Osteocyte (in vitro differentiated cells): ENCODE measurements at places on chromosomes 3 and 15. TPM values are rescaled to one million over a fixed set of nuclear protein-coding genes. Genes with fewer than 3 reads are reported as not detected.

- no peak for DNase-seq
Observed at GRCh38 chr3:58742239-58742638, 75.7 kb upstream of the FAM3D start.

GRCh38 chr3:87041191-87041590 is 50.2 kb upstream of the VGLL3 start:
- DNase-seq, result no peak

GRCh38 chr3:197369545-197369944 is 71.1 kb upstream of the DLG1 start:
- DNase-seq, result no peak

DNA sequence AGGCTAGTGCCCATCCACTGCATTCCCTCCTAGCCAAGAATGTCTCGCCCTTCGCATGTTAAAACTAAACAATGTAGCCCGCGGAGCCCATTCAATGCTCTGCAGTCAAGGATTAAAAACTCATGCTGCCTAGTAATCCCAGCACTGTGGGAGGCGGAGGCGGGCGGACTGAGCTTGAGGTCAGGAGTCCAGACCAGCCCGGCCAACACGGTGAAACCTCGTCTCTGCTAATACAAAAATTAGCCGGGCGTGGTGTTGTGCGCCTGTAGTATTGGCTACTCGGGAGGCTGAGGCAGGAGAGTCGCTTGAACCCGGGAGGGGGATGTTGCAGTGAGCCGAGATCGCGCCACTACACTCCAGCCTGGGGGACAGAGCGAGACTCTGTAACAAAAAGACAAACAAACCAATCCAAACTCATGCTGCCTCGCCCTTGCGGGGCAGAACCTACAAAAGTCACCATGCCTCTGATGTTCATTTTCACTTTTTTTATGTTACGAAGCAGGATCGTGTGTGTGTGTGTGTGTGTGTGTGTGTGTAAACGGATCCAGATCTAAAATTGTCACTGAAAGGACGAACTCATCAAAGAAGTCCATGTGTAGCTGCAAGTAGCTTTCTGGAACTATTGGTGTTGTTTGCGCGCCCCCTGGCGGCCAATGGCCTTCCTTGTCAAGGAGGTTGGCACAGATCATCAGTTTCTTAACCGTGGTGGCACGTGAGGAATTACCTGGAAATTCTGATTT is 54.8 kb upstream of the SPESP1 start:
- peak; percentile 96 for DNase-seq

GRCh38 chr15:55319537-55320237 is 665 bp downstream of the PIGB start:
- DNase-seq, result no peak

- DNase-seq, result no peak
Observed at GRCh38 chr3:114384558-114384903, 90.7 kb downstream of the TIGIT start.

DNA sequence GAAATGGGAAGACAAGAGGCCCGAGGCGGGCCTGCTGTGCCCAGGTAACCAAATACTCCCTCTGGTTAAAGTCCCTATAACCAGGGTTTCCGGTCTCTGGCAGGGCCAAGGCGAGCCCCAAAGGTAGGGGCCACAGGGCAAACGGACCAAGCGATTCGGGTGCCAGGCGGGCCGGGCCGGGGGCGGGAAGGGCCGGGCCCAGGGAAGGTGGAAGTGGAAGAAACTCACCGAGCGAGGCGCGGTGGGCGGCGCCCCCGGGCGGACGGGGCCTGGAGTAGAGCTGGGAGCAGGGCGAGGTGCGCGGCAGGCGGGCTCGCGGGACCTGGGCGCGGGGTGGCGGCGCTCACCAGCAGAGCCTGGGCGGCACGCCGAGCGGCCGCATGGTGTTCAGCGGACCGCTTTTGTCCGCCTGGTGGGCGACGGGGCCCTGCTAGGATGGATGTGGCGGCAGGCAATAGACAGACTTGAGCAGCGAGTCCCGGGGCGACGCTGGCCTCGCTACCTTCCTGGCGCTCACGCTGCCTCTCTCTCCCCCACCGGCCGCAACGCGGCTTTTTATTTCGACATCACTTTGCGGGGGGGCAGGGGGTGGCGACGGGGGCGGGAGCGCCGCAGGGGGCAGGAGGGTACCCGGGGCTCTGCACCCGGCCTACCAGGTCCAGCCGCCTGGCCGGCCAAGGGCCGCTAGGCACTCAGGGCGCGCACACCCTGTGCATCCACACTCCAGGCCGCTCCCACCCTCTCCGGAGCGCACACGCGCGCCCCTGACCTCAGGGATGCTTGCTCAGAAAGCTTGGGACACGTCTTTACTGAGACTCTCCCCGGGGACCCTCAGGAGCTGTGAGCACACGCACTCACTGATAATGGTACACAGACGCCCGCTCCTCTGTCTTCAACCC is at the start of gene GATA2:
Gene GATA2 (minus strand): TSS at position 531 of the 899 bp plus-strand sequence. CDS start 6,170 bp downstream, outside the sequence.
- DNase-seq, result peak; percentile 69

- no peak for DNase-seq
Observed at GRCh38 chr3:151675858-151676615, 57.7 kb upstream of the AADACL2 start.

DNA sequence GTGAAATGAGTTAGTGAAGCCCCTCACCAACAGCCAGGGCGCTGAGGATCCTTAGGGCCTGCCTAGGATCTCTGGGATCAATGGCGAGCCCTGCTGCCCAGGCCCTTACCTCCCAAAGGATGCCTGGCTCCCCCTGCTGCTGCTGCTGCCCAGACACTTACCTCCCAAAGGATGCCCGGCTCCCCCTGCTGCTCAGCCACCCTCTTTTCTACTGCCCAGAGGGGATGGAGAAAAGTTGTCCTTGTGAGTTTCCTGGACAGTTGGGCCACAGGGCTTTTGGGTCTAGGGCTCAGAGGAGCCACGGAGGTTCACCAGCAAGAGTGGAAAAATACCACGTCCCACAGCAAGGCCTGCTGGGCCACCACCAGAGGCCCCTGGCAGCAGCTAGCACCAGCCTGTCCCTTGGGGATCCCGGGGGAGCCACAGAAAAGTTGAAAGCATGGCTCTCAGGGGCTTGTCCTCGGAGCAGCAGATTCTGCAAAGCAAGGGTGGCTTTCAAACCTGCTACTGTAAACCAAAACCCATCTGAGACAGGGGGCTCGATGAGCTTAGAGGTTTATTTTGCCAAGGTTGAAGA is 59.4 kb downstream of the SLC6A6 start:
- DNase-seq, result no peak

DNA sequence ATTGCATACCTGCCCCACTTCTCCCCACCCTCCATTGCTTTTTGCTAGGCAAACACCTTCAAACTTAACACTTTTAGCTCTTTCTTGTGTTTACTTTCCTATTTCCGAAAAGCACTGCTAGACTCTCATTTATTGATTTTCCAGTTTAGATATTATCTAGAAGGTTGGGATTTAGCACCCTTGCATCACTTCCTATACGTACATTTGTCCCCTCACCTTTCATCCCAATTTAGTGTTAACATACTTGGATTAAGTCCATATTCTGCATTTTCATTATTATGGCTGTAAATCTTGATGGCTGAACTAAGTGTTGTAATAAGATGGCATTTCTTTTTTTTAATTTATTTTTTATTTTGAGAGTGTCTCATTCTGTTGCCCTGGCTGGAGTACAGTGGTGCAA is 39.5 kb downstream of the GOLGA6L10 start:
- no peak for DNase-seq

DNA sequence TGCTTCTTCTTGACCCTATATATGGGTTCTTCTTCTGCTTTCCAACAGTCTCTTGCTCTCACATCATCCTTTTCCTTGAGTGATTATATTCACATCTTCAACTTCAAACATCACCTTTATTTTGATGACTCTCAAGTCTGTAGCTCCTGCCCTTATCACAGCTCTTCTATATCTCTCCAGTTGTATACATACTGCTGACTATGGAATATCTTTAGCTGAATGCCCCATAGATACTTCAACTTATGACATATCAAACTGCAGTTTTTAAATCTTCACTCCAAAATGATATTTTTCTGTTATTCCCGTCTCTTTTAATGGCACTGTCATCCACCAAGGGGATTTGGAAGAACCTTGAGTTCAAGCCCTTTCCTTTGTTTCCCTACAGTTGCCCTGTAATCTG is 139.1 kb downstream of the ZBTB20 start:
- DNase-seq, result no peak

DNA sequence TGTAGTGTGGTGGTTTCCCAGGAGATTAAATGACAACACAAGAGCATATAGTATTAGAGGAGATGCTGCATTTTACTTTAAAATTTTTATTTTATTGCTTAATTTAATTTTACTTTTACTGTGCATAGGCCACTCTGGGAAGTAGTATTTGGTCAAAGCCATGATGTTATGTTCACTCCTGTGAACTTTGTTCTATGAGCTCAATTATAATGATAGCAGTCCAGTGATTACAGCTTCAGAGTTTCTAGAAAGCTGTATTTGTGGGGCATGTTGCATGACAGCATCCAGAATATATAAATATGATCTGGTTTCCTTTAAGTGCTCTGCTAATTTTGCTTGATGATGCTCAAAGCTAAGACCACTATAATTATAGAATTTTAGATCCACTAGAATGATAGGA is 338.6 kb downstream of the NSUN3 start:
- DNase-seq, result no peak

- DNase-seq, result no peak
Observed at GRCh38 chr15:55037071-55037470, 159.7 kb downstream of the RSL24D1 start.

DNA sequence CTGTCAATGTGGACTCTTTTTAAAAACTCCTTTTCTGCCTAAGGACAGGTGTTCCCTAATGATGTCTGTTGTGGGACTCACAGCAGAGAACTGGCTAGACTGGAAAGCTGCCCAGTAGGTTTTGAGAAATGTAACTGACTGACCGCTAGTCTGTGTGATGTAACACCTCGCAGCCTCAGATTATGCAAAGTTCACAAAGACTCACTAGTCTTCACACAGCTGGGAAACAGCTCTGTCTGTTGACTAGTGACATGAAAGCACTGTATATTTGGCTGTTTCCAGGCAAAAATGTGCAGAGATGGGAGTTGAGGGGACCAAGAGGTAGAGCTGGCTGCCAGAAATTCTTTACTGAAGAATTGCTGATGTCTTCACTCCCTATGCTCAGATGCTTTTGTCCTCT is 10.3 kb downstream of the PDZRN3 start:
- DNase-seq, result no peak

- no peak for DNase-seq
Observed at GRCh38 chr15:29040370-29040751, 154.6 kb downstream of the APBA2 start.

GRCh38 chr15:37103163-37103435 is 2.8 kb upstream of the MEIS2 start:
- DNase-seq, result no peak

- no peak for DNase-seq
Observed at GRCh38 chr15:69976366-69976994, 121.2 kb downstream of the TLE3 start.

DNA sequence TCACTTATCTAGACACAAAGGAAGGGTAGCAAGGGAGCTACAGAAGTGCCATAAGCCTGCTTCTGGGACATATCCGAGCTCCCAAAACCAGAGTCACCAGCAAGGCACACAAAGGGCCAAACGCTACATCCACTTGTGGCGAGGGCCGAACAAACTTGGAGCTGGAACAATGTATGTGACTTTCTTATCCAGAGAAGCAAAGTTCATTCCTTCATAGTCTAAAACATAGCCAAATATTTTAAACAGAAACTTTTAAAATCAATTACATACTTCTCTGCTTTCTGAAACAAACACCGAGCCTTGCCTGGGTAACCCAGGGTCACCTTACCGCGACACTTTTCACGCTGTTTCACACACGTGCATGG is 15.9 kb downstream of the ZXDC start:
- DNase-seq, result no peak

- no peak for DNase-seq
Observed at GRCh38 chr15:69573815-69574475, 121.3 kb downstream of the RPLP1 start.

GRCh38 chr15:66921319-66921915 is 144.0 kb upstream of the SMAD3 start:
- no peak for DNase-seq

DNA sequence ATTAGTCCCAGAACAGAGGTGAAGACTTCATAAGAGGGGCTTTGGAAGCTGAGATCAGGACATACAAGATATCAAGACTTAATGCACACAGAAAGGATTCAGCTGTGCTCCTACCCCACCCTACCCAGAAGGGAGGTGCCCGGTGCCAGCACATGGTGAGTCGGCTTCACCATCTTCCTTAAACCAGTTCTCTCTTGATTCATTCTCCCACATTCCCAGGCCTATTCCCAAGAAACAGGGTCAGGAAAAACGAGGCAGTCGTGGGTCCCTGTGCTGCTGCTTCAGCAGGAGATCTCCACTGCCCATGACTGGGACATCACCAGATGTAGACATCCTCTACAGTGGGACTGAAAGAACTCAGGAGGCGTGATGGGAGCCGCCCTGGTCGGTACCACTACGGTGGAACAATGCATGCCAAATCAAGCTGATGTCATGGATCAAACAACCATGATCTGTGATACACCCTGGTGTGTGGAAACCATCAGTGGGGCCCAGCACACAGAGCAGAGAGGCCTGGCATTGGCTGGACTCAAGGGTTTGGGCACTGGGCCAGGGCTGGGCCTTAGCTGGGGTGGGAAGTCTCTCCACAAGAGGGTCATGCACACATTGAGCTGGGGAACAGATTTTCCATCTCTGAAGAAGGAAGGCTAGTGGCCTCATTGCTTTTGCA is 41.9 kb downstream of the CCDC12 start:
- DNase-seq, result no peak

DNA sequence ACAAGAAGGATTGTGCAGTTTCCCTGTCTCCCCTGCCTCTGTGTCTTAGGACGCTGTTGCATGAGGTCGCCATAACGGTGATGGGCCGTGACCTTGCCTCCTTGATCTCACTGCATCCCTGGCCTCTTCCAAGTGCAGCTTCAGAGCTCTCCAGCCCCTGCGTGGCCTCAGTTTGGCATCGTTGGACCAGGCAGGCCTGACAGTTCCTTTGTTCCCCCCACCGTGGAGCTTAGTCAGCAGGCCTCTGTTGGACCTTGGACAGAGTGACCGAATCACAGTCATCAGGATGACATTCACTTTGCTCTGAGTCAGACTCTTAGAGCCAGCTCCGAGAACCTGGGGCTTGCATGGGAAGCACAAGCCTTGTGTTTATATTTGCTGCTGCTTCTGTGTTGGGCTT is 139.4 kb downstream of the OPA1 start:
- DNase-seq, result peak; percentile 79

DNA sequence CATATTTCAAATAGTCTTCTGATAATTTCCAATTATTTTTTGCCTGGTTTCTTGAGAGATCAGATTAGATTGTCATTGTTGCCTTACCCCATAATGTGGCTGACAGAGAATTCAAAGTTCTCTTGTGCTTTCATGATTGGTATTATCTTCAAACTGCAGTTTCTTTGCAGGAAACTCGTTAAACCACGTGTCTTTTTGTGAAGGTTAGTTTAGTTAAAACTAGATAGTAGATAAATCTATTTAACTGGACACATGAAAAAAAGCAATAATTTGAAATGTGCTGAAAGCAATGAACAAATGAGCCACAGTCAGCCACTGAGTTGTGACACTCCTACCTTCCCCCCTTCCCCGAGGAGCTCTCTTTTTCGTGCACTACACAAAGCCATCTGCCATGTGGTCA is 327.5 kb upstream of the UMPS start:
- no peak for DNase-seq

SLC22A14 gene
- total RNA-seq, result 0.30 and 0.47 TPM in 2 replicates

CCDC50 gene
- total RNA-seq, result 75.5 and 86.7 TPM in 2 replicates

TRH gene
- total RNA-seq, result not detected in 2 replicates

CYP1A2 gene
- not detected in 2 replicates for total RNA-seq

C3orf62 gene
- 8.4 and 9.4 TPM in 2 replicates for total RNA-seq

DLEC1 gene
- total RNA-seq, result 0.24 and 0.62 TPM in 2 replicates

COL6A6 gene
- total RNA-seq, result not detected in 2 replicates

SV2B gene
- not detected in 2 replicates for total RNA-seq

ZNF80 gene
- total RNA-seq, result not detected in 2 replicates

TPRG1 gene
- total RNA-seq, result 0.46 and 1.6 TPM in 2 replicates

PAQR5 gene
- 1.5 and 2.0 TPM in 2 replicates for total RNA-seq

PLCH1 gene
- total RNA-seq, result not detected in 2 replicates

CACNA2D3 gene
- total RNA-seq, result 0.18 and 0.46 TPM in 2 replicates

EFHB gene
- 1.8 and 2.7 TPM in 2 replicates for total RNA-seq
